ENCODE measurements at places on chromosomes 3 and 15.

DNA sequence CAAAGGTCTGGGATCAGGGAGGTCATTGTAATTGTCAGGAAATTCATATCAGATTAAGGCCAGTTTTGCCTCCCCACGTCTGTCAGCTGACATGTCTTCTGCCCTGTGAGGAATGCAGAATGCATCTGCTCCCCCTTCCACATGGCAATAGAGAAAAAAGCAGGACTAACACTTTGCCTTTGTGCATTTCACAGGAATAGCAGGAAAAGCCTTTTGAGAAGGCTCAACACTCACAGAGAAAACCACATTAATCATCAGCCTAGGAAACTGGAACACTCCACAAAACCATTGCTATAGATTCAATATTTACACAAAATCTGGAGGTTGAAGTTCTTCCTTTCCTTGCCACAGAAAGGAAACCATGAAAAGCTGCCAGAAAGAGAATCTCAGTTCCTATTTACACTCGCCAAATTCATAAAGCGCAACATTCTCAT is 165.2 kb upstream of the HES1 start:
- no peak for DNase-seq

DNA sequence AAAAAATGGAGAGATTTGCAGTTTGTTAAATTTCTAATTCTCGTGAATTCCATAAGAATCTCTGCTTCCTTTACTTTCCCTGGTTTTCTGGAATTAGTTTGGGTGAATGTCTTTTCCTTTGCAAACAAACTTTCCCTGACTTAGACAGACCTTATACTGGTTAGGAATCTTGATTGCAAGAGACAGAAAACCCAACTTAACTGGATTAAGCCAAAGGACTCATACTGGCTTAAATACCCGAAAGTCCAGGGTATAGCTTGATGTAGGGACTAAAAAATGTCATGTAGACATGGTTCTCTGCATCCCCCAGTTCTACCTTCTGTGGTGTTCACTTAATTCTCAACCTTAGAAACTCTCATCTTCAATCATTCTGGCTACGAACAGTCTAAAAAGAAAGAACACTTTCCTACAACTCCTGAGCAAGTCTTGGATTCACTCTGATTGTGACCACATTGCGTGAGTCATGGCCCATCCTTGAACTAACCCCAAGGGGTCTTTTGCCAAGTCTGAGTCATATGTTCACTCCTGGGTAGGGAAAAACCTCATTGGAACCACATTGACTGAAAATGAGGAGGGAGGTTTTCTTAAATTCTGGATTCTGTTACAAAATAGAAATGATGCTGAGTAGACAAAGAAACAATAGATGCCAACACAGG is 136.0 kb upstream of the DAZL start:
- no peak for DNase-seq

GRCh38 chr3:147960786-147961185 is 551.6 kb downstream of the ZIC1 start:
- DNase-seq = no peak

DNA sequence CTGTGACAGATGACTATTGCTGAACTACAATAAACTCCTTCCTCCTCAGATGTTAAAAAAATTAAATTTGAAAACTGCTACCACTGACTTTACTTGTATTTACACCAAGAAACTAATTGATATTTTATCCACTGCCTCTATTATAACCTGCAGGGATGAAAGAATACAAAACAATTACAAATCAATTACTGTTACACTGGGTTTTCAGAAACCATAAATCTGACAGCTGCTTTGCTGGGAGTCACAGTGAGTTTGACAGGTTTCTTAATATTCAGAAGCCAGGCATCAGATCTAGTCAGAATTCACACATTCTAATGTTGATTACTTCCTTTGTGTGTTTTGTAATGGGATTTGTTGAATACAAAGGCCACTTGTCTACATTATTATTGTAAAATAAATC is 252.6 kb upstream of the MRPL3 start:
- DNase-seq = no peak

- no peak for DNase-seq
These were observed 5.8 kb upstream of the CCR3 start for GRCh38 chr3:46236294-46237054.

GRCh38 chr15:49473031-49473430 is 50.0 kb downstream of the FGF7 start:
- no peak for DNase-seq

DNA sequence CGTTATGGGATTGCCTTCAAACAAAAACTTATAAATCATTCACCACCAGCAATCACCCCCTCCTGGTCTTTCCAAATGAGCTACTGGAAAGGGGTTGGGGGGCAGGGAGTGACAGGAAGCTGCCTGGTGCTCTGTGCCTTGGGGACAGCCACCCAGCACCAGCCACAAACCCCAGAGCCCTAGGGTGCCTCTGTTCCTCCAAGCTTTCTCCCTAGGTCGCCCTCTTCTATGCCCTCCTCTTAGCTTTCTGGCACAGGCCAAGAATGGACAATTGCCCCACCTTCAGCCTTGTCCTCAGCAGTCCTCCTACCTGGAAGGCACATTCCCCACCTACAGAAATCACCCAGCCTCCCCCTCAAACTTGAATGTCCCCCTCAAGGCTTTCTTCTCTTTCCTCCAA is 3.3 kb downstream of the OXTR start:
- no peak for DNase-seq

DNA sequence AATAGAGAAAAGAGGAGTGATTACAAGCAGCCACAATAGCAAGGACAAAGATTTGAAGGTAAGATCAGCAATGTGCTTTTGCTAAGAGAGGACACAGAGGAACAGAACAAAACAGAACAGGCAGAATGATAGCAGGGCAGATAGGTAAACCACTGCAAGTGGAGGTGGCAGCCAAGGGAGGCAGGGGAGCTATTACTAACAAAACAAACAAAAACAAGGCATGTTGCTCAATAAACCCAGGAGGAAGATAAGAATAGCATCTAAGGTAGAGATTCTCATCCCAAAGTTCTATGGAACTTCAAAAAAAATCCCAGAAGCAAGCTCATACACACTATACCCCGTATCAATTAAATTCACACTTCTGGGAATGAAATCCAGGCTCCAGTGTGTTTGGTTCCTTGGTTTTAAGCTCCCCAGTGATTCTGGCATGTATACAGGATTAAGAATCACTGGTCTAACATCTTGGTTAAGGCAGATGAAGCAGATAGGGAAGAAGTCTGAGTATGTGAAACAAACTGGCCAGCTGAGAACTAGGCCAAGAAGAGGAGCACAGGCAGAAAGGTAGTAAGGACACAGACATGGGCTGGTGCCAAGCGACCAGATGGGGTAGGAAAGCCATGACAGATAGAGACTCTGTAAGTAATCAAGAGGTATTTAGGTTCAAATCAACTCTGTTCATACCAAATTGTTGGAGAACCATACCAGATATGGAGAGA is 189.2 kb downstream of the DTWD1 start:
- DNase-seq = no peak

DNA sequence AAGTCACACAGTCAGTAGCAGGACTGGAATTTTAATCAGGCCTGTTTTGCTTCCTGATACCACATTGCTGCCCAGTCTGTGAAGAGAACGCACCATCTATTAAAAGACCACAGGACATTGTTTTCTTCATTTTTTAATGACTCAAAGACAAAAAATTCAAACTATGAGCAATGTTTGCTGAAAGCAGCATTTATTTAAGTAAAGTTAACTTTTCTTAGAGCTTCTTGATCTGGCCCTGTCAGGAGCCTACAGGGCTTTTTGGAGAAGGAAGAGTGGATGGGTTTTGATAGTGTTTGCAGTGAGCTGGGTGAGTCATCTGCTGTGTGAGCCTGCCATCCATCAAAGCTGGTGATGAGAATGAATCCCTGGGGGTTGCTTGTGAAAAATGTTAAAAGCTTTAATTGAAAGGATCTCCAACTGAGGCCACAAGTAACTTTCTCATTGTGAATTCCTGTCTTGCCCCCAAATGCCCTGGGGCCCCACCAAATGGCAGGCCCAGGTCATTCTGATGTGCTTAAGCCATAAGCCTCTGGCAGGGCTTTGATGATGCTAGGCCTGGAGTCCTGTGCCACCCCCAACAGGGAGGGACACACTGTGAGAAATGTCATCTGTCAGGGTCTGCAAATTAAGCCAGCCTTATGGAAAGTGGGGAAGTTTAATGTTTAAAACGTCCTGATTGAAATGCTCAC is 136.2 kb upstream of the PFN2 start:
- no peak for DNase-seq

DNA sequence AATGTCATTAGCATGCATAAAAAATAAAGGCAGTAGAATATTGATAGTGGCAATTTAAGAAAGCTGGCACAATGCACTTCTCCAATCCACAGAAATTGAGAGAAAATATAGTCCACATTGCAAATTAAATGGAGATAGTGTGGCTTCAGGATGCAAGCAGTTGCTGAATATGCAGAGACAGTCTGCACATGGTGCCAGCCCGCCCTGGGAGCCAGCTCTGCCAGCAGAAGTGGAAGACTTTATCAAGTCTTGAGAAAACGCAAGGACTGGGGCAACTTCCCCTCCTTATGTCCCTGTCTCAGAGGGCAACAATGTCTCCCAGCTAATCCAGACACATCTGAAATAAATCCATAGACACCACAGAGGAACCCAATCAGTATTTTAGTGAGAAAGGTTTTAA is 57.2 kb downstream of the MB21D2 start:
- no peak for DNase-seq

DNA sequence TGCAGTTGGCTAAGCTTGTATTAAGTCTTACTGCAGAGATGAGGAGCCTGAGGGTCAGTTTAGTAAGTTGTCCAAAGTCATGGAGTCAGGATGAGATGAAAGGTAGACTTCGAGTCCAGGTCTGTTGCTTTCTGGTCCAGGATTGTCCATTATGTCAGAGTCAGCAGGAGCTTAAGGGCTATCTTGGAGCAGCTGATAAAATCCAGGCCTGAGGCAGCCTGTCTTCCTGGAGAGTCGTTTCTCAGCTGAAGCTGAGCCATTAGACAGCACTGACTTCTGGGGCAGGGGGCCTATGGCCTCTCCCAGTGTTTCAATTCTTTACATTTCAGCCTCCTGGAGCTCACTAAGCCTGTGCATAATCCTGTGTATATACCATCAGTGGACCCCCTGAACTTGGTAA is 219.5 kb upstream of the GAP43 start:
- DNase-seq = no peak

DNA sequence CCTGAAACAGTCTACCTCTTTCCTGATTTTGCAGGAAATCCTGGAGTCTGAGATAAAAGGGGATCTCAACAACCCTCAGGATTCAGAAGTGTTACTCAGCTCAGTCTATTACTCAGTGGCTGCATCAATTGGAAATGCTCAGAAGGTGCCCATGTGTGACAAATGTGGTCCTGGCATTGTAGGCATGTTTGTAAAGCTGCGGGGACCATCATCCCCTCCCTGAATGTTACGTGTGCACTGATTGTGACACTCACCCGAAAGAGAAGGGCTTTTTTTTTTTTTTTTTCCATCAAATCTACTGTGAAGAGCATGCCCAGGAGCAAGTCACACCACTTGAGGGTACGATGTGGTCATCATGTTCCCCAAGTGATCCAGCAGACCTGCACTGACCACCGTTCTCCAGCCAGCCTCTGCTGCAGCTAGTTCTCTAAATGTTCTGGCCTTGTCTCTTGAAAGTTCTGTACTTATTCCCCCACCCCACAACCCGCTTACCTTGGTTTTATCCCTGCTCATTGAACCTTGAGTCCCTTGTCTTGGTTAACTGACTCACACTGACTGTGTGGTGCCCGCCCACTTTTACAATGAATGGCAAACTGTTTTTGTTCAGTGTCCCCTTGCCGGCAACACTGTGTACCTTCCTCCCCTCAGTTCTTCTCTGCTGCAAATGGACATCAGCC is 19.8 kb downstream of the ST3GAL6 start:
- DNase-seq = no peak

DNA sequence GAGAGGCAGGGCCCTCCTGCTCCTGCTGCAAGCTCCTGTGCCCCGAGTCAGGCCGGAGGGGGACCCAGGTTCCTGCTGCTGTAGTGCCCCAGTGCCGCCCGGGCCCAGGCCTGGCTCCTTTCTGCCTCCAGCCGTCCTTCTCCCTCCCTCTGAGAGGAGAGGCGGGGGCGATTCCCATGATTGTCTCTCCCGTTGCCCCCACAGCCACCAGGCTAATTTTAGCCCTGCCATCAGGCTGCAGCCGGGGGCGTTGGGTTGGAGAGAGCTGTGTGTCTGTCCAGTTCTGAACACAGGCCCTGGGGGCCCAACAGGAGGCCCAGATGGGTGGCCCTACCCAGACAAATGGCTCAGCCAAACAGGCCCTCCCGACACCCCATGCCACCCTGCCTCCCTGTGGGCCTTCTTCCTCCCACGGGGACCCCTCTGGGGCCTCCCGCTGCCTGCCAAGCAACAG is 214.8 kb downstream of the TBC1D2B start:
- DNase-seq = no peak

- DNase-seq = no peak
These were observed 52.2 kb downstream of the SATB1 start for GRCh38 chr3:18372786-18373405.

GRCh38 chr15:71366926-71367325 is 251.7 kb downstream of the THSD4 start:
- no peak for DNase-seq

GRCh38 chr3:111534701-111535100 is 7.3 kb upstream of the CD96 start:
- DNase-seq = no peak

DNA sequence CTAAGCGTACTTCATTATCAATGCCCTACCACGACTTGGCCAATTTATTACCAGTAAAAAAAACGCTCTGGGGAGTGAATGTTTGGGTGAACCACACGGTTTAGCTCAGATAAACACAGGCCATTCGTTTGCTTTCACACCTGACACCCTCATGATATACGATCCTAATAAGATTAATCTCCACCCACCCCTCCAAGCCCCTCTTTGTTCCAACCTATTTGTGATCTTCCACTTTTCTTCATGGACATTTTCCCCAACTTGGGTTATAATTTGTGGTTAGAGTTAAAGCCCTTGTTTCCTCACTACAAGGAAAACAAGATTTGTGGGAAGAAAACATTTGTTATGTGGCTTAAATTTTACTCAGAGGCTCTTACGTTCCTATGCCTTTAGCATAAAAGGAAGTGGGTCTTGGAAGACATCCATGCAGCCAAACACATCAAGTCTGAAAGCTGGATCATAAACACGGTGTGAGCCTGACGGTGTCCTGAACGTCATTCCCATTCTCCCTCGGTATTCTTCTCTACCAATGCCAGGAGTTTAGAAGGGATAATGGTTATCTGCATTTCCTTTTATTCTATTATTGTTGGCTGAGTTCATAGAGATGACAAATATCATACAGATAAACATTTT is 518.9 kb downstream of the NR2F2 start:
- DNase-seq = no peak

DNA sequence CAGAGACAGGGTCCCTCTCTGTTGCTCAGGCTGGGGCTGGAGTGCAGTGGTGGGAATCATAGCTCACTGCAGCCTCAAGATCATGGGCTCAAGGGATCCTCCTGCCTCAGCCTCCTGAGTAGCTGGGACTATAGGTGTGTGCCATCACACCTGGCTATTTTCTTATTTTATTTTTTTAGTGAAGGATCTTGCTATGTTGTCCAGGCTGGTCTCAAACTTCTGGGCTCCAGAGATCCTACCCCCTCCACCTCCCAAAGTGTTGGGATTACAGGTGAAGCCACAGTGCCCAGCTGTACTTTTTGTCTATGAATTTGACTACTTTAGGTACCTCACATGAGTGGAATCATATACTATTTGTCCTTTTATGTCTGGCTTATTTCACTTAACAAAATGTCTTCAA is 49.1 kb upstream of the SPPL2A start:
- no peak for DNase-seq

- no peak for DNase-seq
These were observed 235.3 kb upstream of the SETMAR start for GRCh38 chr3:4067893-4068292.

GRCh38 chr15:78177447-78177873 is 28.3 kb downstream of the IDH3A start:
- no peak for DNase-seq

Data from stimulated activated CD4-positive, alpha-beta T cell treated with anti-CD3 and anti-CD28 coated beads, Interleukin-1b, Interleukin-23, amount 100 ng/mL, for 1 hour (primary cell).